ENCODE measurements at places on chromosomes 3 and 15. TPM values are rescaled to one million over a fixed set of nuclear protein-coding genes. Genes with fewer than 3 reads are reported as not detected.

The SLC27A2 gene
- total RNA-seq: under 0.01 TPM

The UBXN7 gene
- 30.2 TPM for total RNA-seq

The AGBL1 gene
- total RNA-seq: not detected

The CFAP92 gene
- total RNA-seq: not detected

The EPHB3 gene
- total RNA-seq: 3.5 TPM

The LMOD3 gene
- total RNA-seq: not detected

The PAQR5 gene
- total RNA-seq: 0.97 TPM

The ST8SIA2 gene
- not detected for total RNA-seq

The RTP1 gene
- total RNA-seq: not detected

The NR1I2 gene
- under 0.01 TPM for total RNA-seq

The BSN gene
- under 0.01 TPM for total RNA-seq

The C3orf52 gene
- total RNA-seq: 7.3 TPM

The OR5K2 gene
- not detected for total RNA-seq

The DNAH12 gene
- under 0.01 TPM for total RNA-seq

The ITGA11 gene
- 159 TPM for total RNA-seq

The WNT7A gene
- not detected for total RNA-seq

The SUSD5 gene
- 2.2 TPM for total RNA-seq

Data from fibroblast of villous mesenchyme (primary cell).